ENCODE measurements at places on chromosomes 3 and 15.

- no peak for DNase-seq
Observed at GRCh38 chr3:53658613-53659193, 164.3 kb downstream of the CACNA1D start.

DNA sequence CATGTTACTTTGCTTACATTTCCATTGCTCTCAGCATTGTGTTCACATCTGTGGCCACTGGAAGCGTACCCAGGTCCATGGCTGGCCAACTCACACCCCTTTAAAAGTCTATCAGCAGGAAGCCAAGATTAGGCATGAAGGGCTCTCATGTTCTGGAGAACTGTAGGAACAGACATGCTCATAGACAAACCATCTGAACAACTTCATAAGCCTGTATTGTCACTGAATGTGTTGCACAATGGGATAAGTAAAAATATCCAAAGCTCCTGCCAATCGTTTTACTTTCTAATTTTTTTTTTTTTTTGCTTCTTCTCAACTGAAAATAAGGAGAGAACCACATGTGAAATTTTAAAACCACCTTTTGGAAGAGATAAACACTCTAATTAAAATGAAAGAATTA is 6.4 kb downstream of the RPLP1 start:
- DNase-seq, result no peak

DNA sequence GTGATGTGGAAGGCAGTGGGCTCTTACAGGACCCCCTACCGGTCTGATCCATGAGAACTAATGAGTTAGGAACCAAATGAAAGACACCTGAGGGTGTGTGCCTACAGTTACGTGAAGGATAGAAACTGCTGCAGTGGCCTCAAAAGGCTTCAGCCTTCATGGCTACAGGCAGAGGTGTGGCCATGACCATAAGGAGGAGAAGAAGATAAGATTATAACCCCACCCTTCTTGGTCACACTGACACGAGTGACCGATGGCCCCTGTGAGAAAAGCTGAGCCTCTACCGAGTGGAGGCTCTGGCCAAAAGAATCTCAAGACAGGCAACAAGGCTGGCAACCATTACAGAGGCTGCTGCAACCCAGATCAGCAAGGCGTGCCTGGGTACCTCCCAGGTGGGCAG is 6.3 kb downstream of the RFT1 start:
- DNase-seq, result no peak

DNA sequence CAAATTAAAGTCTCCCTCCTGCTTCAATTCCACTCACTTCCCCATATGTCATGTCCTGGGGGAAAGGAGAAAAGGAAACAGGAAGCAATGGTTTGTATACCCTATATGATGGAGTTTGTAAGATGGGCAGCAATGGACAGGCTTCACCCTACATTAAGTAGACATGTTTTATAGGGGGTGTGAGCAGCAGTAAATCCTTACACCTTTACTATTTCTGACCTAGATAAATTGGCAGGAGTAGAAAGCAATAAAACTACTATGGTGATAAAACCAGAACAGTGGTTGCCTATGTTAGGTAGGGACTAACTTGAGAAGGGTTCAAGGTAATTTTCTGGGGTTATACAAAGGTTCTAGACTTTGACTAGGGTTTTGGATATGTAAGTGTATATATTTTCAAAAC is 301.7 kb downstream of the GBE1 start:
- DNase-seq, result no peak

DNA sequence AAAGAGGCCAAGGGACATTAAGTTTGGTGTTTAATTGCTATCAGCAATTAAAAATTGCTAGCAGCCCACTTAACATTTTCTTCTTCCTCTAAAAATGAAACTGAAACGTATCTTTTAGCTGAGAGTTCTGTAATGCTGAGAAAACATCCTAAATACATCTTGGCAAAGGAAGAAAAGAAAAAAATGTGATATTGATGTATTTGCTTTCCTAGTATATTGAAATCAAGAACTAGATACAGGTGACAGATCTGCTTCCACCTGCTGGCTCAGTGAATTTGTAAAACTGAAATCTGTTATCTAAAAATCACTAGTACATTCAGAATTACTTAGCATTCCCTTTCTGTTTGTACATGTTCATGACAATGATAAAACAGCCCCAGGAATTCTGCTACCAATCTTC is 283.2 kb downstream of the ZBTB20 start:
- no peak for DNase-seq

- DNase-seq, result no peak
Observed at GRCh38 chr3:25849091-25849490, 59.2 kb downstream of the OXSM start.

GRCh38 chr3:171269542-171269941 is 190.7 kb downstream of the TNIK start:
- no peak for DNase-seq

DNA sequence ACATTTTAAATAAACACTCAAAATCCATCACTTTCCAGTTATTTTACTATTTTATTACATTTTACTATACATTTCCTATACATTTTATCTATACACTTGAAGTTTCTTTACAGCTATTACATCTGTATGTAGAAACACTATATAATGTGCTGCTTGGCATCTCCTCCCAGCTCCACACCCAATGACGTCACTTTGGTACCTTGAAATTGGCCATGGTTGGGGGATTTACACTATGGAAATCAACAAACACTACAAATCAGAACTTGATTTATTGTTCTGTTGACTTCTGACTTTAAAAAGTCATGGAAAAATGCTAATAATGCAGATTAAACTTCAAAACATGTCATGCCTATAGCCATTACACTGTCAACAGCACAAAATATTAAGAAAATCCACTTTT is 48.9 kb upstream of the STT3B start:
- no peak for DNase-seq

DNA sequence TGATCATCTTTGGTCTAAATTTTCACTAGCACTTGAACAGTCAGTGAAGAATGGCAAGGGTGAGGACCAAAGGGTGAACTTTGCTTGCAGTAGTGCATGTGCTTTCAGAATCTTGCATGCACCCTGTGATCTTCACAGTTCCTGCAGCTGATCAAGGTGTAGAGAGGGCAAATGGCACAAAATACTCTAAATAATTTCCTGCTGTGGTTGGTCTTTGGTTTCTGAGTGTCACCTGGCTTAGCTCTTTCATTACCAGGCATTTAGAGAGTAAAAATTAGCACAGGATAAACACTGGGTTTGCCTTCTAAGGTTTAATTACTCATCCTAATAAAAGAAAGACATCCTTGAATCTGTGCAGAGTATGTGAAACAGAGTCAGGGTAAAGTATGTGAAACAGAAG is 11.4 kb downstream of the TIPARP start:
- DNase-seq, result no peak

- no peak for DNase-seq
Observed at GRCh38 chr3:154324919-154325318, 632 bp upstream of the DHX36 start.

GRCh38 chr15:46858150-46858549 is 859.2 kb upstream of the SEMA6D start:
- no peak for DNase-seq

- DNase-seq, result no peak
Observed at GRCh38 chr3:9649791-9650521, 651 bp downstream of the MTMR14 start.

DNA sequence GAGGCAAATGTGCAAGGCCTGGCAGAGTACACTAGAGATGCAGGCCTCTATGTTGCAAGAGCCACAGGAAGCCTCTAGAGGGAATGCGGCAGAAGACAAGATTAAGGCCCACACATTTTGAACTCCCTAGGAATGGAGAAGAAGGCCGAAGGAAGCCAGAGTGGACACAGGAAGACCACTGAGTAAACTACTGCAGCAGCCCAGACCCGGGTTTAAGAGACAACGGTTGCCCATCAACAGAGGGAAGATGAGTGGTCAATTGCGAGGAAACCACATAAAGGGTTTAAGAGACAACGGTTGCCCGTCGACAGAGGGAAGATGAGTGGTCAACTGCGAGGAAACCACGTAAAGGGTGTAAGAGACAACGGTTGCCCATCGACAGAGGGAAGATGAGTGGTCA is 14.6 kb downstream of the CHSY1 start:
- DNase-seq, result no peak

DNA sequence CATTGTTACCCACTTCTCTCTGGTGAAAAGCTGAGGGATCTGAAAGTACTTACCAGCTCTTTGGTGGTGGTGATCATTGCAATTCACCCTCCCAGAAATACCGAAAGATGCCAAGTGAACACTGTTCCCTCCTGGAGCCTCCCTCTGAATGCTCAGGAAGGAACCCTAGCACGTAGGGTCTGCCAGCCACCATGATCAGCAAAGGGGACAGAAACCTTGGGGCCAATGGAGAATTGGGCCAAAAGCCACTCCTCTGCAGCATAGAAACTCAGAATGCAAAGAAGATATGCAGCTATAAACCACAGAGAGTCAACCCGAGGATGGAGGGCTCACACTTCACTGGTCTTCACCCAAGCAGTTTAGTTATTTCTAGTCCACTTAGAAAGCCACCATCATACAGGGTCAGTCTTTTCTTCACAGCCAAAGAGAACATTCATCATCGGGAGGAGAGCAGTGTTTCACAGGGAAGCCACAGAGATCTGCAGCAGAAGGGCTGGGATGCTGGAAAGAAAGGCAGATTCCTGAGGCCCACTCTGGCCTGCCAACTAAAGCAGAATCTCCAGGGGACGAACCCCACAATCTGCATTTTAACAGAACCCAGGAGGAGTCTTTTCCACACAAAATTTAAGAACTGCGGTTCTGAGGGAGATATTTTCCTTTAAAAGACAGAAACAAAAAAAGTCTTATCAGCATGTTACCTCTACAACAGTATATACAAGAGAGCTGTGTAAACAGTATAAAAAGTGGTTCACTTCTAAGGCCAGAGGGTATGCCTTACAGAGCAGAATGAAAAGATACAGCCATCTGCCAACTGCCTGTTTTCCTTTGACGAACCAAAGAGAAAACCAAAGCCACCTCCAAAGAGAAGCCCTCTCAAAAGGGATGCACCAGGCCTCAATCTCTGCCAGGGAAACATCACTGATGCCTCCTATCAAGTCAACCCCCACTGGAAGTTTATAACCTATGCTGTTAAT is 11.3 kb downstream of the TBC1D2B start:
- no peak for DNase-seq

- no peak for DNase-seq
Observed at GRCh38 chr15:69660114-69660513, 207.5 kb downstream of the RPLP1 start.

DNA sequence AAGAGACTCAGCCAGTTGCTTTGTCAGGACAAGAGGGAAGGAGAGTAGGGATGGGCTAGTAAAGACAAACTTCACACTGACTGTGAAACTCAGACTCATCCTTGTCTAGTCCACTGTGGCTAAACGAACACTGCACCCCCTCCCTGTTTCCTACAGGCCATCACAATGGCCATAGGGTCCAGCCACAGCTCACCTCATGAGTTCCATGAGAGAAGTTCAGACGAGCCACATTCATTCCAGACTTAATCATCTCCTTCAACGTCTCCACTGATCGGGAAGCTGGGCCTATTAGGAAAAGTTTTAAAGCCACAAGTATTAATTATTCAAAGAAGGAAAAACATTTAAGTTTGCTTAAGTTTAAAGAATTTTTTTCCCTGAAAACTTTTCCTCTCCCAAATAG is 13.8 kb downstream of the PKM start:
- no peak for DNase-seq

- DNase-seq, result peak; percentile 47
Observed at GRCh38 chr3:101803173-101803782, 24.3 kb downstream of the NXPE3 start.

GRCh38 chr15:96457841-96458240 is 127.3 kb downstream of the NR2F2 start:
- no peak for DNase-seq

- DNase-seq, result no peak
Observed at GRCh38 chr3:44136421-44136820, 105.3 kb upstream of the TOPAZ1 start.

- no peak for DNase-seq
Observed at GRCh38 chr3:17954801-17955200, 212.4 kb upstream of the TBC1D5 start.

DNA sequence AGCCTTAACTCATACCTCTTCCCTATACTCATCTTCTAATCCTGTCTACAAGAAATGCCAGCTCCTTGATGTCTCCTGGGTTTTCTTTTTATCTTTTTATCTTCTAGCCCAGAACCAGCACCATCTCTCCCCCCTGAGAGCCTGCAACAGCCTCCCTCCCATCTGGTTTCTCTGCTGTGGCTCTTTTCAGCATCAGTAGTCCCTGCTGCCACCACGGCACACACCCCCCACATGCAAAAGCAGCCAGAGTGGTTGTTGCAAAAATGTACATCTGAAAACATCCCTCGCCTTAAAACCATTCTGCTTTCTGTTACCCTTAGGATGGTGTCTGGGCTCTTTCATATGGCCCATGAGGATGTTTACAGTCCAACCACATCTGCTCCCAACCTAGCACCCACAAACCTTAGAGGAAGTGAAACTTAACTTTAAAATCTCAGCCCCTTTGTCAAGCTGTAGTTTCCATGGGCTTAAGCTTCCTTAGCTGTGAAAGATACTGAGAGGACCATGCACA is 775 bp downstream of the TTC21A start:
- DNase-seq, result no peak

- no peak for DNase-seq
Observed at GRCh38 chr3:125148016-125148812, 64.3 kb downstream of the SLC12A8 start.

DNA sequence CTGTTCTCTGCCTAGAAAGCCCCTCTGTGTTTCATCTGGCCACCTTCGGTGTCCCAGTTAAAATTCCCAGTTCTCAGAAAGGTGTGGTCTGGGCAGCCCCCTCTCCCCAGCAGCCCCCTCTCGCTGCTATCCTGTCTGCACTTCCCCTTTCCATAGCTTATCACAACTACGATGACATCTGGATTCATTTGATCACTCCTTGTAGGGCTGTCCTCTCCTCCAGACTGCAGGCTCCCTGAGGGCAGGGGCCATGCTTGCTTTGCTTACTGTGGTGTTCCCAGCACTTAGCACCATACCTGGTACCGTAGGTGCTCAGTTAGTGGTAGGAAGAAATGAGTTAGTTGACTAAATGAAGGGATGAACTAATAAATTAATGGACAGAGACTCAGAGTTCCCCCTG is 26.3 kb upstream of the GOLGA6C start:
- DNase-seq, result no peak

GRCh38 chr3:149605902-149606301 is 51.9 kb downstream of the WWTR1 start:
- DNase-seq, result no peak

- DNase-seq, result no peak
Observed at GRCh38 chr15:59687836-59688235, 1.3 kb downstream of the BNIP2 start.
